ENCODE measurements at places on chromosomes 1 and 21.

DNA sequence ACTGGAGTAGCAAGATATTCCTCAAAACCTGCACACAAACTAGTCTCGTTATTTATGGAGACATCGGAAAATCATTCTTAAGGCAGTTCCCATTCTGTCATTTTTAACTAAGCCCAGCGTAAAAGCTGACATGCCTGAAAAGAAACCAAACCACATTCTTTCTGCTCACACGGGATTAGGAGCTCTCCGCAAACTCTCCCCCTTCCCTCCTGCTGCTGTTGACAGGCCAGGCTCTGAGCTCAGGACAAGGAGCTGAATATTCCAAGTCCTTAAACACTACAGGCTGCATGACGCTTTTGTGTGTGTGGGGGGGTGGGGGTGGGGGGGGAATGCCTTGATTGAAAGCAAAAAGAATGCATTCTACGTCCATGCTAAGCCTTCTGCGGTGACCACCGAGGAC is 5.2 kb downstream of the OLIG1 start:
- DNase-seq = no peak

DNA sequence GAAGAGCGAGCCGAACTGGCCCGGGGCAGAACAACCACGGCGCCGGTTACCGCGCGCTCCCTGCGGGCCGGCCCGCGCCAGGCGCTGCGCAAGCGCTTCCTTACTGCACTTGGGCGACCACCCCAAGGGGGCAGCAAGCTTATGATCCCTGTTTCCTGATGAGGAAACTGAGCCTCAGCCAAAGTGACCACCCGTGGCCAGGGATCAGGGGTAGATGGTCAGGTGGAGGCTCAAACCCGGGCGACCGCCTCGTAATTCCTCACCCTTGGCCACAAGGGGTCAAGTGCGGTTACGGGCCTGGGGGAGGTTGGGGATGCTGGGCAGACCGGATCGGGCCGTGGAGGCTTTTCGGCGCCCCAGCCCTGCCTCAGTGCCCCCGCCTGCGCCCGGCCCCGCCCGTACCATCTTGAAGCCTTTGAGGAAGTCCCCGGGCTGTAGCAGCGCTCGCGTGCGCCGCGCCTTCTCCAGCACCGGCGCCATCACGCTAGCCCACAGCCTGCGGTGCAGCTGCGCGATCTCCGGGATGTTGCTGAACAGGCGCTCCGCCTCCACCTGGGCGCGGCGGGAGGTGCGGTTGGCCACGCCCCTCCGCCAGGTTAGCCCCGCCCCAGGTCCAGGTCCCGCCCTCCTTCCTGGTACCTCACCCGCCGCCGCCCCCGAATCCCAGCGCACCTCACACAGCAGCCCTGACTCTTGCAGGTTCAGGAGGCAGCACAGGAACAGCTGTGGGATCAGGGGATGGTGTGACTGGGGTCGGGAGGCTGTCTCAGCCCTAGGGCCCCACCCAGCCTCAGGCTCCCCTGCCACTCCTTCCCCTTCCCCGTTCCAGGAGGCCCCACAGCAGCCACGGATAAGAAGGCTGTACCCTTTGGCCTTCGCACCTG is 5.4 kb upstream of the TNFRSF25 start:
- DNase-seq = no peak

DNA sequence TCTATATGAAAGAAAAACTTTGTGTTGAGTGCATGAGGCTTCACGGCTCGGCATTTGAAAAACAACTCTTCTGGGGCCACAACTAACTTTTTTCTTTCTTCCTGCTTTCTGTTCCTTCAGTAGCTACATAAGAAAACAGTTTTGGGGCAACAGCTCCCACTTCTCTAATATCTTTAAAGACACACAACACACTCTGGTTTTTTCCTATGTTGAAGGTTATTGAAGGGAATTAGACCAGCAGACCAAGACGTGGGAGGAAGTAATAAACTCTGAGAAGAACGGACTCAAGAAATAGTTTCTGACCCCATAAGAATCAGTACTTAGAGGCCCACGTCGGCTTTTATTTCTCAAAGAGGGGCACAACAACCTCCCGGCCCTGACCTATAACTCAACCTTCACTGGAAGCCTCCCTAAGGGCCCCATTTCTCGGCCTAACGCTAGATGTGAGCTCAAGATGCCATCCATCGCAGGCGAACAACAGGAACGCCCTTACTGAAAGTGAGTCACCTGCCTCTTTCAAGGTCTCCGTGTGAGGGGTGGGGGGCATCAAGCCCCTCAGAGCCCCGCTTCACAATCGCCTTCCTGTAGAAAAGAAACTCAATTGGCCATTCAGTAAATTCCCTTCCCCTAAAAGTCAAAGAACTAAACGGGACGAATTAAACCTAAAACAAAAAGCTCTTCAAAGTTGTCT is 844 bp downstream of the ZMYM6 start:
- DNase-seq = peak; percentile 6

GRCh38 chr1:60759291-60759690 is 323.1 kb upstream of the NFIA start:
- no peak for DNase-seq

DNA sequence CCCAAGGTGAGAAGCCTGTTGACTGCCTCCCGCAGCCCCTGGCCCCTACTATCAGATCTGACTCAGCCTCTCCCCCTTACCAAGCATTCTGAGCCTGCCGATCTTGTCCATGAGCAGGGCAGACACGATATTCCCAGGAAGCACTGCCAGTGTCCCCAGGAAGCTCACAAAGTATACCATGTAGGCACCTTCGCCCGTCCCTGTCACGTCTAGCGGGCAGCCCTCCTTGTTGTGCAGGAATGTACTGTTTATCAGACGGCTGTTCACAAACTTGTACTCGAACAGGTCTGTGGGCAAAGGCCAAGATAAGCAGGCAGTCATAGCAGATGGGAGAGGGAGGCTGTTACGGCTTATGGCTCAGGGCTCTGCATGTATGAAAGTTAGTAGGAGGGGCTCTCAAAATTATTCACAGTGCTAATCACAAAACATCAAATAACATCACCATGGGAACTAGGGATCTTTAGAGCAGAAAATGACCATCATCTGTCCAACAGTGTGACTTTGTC is 7.3 kb downstream of the BOLA1 start:
- DNase-seq = no peak

DNA sequence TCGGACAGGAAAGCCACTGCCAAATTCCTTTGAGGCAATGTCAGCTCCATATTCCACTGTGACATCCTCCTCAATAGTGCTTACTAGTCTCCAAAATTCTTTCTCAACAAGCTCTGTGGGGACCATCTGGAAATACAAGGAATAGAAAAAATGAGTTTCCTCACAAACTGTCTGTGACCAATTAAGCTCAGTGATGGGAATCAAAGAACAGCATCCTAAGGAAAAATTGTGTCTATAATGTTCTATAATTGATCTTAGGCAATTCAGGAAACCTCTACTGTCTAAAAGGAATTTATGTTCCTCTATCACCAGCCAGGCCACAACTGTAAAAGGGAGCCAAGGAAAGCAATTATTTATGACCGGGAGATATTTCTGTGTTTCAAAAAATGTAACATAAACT is 46.1 kb upstream of the SYT2 start:
- DNase-seq = no peak

DNA sequence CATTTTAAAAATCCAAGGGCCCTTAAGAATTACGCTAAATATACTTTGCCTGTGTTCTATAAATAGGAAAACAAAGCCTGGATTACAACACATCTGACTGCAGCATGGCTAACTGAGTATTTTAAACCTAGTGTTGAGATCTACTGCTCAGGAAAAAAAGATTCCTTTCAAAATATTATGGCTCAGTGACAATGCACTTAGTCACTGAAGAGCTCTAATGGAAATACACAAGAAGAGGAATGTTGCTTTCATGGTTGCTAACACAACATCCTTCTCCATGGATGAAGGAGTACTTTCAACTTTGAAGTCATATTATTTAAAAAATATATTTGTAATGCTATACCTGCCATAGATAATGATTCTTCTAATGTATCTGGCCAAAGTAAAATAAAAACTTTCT is 248.3 kb upstream of the NEGR1 start:
- no peak for DNase-seq

GRCh38 chr1:34865573-34865972 is 6.0 kb upstream of the SMIM12 start:
- DNase-seq = no peak

DNA sequence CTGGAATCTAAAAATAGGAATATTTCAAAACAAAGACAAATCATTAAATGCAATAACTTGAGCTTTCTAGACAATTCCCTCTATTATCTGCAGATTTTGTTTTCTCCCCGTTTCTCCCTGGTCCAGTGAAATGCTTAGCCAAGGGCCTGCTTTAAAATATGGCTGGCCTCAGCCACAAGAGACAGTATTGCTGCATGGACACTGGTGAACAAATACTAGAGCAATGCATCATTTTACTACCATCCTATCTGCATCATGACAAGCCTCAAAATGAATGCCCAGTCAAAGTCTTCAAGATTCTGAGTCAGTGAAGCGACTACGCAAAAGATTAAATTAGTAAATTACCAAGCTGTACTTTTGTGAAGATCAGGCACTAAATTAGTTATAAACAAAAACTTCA is 80.5 kb downstream of the ENAH start:
- DNase-seq = no peak

- peak; percentile 55 for DNase-seq
Observed at GRCh38 chr1:23544444-23545389, 13.7 kb upstream of the E2F2 start.

DNA sequence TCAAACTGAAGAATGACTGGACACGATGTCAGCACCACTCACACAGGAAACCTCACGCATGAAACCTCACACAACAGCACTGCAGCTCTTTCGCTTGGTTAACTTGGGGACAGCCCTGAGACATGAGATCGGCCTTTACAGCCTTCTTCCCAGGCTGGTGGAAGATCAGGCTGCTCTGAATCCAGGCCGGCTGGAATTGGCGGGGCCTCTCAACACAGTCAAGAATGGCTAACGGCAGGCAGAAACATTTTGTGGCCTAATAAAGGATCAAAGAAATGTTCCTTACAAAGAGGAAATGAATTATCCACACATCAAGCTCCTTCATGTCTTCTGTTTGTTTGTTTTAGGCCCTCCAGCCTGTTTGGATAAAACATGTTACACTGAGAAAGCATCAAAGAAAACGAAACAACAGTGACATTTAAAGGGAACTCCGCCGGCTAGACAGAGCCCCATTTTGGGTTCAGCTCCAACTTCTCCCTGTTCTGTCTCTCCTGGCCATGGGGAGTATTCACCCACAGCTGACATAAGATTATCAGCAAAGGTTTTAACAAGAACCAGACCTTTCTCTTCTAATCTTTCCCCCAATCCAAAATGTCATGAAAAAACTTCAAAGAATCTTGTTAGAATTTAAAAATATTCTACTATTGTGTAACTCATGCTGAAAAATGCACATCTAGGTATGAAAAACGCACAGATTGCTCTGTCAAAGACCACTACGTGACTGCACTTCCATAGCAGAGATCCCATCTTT is 131.2 kb downstream of the SLC45A1 start:
- DNase-seq = no peak

DNA sequence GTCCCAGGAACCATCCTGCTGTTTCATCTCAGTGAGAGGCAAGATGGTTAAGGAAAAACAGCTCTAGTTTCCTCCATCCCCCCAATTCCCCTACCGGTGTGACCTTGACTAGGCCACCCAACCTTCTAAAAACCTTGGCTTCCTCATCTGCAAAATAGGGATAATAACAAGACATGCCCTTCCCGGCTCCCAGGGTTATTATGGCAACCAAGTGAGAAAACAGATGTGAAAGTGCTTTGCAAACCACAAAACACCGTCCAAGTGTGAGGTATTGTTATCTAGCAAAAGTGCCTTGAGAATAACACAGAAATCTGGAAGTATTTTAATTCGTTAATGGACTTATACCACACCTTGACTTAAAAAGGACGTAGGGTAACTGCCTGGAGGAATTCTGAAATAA is 62.7 kb downstream of the ITPKB start:
- DNase-seq = no peak

DNA sequence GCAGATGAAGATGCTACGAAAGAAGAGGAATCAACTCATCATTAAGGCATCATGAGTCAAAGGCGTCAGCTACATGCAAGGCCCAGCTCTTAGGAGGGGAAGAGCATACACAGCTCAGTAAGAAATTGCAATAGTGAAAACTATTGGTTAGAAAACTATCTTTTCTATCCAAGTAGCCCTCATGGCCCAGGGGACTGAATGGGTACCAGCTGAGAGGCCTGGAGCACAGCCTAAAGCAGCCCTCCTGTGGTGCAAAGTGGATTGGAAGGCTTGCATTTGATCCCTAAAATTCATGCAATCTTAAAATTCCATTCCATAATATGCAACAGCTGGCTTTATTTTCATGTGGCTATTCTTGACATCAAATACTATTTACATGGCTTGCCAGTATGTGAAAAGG is 251.8 kb upstream of the USP24 start:
- no peak for DNase-seq

GRCh38 chr1:171794085-171794484 is 12.6 kb downstream of the METTL13 start:
- no peak for DNase-seq

DNA sequence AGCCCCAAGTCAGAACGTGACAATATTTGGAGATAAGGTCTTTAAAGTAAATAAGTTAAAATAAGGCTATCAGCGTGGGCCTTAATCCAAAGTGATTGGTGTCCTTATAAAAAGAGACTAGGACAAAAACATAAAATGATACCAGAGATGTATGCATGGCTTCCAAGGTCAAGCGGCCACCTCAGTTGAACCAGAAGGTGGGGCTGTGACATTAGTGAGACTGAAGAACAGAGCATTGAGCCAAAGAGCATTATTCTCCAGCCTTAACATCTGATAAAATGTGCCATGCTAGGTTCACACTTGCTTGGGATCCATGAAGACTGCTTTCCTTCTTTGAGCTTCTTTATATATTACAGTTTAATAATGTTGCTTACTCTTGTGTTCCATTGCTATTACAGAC is 554.6 kb downstream of the PLA2G4A start:
- DNase-seq = no peak

DNA sequence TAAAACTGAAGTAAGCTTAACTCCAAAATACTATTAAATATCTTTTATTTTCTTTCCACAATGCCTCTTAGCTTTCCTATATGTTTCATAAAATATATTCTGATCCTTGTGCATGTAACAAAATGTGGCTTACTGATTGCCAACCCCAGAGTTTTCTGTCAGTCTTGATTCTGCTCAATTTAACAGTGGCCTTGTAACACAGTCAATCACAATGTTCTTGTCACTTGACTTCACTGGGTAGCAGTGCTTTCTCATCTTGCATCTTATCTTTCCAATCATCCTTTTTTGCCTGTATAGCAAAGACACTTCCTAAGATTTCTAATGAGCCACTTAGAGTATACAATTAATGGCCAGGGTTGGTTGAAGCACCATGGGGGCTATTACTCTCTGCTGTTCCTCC is 19.9 kb upstream of the BRINP3 start:
- no peak for DNase-seq

- no peak for DNase-seq
Observed at GRCh38 chr1:202105571-202106339, 17.0 kb upstream of the GPR37L1 start.

GRCh38 chr1:166703726-166704462 is 135.4 kb upstream of the POGK start:
- DNase-seq = no peak

GRCh38 chr1:20353836-20354235 is 63.2 kb downstream of the VWA5B1 start:
- DNase-seq = no peak
